ENCODE measurements at places on chromosomes 5 and 9. TPM values are rescaled to one million over a fixed set of nuclear protein-coding genes. Genes with fewer than 3 reads are reported as not detected.

The GAS1 gene
- total RNA-seq, result 5.5 TPM

The CCNJL gene
- 0.68 TPM for total RNA-seq

The PTPRD gene
- total RNA-seq, result 4.0 TPM

The IL13 gene
- not detected for total RNA-seq

The KCNT1 gene
- not detected for total RNA-seq

The ADAMTS2 gene
- total RNA-seq, result 36.5 TPM

The CCDC171 gene
- 2.9 TPM for total RNA-seq

The PRR16 gene
- total RNA-seq, result 3.7 TPM

The TPPP gene
- 0.93 TPM for total RNA-seq

The NR6A1 gene
- total RNA-seq, result under 0.01 TPM
